Hindlimb muscle (tissue), 1 donor: ENCODE measurements at places on chromosomes 2 and 18. TPM values are rescaled to one million over a fixed set of nuclear protein-coding genes. Genes with fewer than 3 reads are reported as not detected.
A peak's percentile ranks its signal among the peaks of the same experiment; 100 is the strongest.

EIF4E2 gene
- 134 TPM for polyA plus RNA-seq

CGREF1 gene
- polyA plus RNA-seq = 0.75 TPM

DNA sequence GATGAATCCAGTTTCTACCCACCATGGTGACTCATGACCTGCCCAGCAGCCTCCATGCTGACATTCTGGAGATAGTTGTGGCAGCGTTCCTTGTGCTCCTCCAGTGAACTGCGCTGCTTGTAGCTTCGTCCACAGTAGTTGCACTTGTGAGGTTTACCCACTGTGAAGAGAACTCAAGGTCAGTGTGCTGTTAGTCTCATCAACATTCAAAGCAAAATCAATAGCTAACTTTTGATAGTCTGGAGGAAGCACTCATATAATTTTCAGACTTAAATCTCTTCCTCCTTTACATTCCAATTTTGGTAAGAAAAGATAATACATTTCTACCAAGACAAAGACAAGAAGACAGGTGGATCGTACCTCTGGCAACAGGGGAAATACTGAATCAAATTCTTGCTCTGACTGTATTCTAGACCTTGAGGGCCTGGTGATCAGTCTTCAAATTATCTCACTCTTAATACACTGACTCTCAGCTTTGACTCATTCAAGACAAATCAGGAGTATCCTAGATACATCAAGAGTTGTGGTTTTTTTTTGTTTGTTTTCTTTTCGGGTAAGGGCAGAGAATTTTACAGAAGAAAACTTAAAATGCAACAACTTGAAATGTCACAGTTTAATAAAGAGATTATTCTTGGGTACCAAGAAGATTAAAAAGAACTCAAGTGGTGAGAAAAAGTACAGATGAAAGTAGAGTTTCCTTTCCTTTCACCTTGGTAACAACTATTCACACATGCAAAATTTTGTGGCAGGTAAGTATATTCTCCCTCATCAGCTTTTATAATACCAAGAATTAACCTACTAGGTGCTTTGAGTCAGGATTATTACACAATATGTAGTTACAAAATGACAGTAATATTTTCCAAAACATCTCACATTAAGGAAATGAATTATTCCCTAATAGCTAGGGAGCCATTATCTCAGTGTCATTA lies 129.2 kb downstream of the IKZF2 start:
- DNase-seq = no peak

DNA sequence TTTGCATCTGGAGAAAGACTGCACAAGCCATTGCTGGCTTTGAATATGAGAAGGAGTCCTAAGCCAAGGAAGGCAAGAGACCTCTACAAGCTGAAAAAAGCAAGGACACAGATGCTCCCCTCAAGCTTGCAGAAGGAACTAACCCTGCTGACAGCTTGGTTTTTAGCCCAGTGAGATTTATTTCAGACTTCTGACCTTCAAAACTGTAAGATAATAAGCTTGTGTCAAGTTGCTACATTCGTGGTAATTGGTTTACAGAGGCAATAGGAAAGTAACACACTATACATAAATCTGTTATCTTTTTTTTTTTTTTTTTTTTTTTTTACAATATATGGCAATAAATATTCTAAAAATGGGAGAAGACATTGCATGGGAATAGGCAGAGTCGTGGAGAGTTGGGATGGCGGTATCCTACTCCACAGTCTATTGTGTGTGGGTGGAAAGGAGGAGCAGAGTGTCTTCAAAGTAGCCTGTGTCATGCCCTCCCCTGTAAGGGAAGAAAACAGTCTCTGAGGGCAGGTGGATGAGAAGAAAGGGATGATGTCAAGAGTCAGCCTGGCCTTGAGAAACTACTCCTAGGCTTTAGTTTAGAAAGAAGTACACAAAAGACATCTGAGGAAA lies 196.9 kb downstream of the THSD7B start:
- DNase-seq = no peak

DNA sequence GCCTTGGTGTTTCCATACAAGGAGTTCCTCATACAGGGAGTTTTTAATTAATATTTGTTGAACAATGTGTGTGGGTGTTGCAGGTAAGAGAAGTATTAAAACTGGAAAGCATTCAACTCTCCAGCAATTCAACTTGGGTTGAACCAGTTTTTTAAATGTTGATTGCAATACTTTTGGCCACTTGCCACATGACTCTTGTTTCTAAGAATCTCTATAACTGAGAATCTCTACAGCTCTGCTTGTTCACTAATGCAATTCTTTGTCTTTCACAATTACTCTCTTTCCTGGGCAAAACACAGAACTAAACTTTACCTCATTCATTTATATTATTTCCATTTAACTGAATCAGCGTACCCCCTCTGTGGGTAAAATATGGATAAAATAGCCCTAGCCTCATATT lies 429.4 kb downstream of the ARHGAP15 start:
- DNase-seq = peak; percentile 26

- DNase-seq = peak; percentile 46
These were observed at the start of gene TNFRSF11A for GRCh38 chr18:62324917-62325805. TSS of gene TNFRSF11A (plus strand) at chr18:62325310. CDS start at chr18:62325353, 43 bp downstream.

GRCh38 chr2:213199871-213200270 lies 48.5 kb upstream of the IKZF2 start:
- DNase-seq = no peak

DNA sequence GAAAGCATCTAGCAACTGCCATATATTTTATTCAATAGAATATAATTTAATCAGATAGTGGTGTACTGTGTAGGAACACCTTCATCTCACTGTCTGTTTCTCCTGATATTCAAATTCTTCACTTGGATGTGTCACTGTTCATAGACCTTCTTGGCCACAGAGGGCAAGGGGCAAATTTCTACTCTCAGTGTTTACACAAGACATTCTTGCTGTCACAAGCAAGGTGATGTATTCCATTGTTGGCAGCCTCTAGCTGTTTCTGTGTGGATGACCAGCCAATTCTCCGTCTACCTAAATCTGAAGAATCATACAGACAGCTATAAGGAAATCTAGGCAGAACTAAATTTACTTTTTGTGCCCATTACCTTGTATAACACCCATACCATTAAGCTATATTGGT lies 948.3 kb downstream of the CNTNAP5 start:
- no peak for DNase-seq

- DNase-seq = no peak
These were observed 227.6 kb upstream of the SMAD7 start for GRCh38 chr18:49178321-49178720.

GRCh38 chr2:10957391-10957790 lies 45.7 kb downstream of the KCNF1 start:
- no peak for DNase-seq

DNA sequence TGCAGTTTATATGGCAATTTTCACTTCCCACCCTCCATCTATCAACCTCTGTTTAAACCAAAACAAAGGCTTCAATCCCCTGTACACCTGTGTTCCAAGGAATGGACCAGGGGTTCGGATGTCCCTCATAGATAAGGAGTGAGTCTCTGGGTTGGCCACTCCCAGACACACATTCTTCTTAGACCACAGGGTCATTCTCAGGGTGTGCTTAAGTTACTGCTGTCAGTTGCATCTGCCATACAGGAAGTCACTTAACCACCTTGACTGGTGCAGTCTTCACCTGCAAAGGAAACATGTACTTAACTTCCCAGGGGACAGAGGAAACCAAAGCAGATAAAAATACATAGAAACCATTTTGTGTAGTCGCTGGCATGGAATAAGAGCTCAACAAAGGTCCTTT lies 151.0 kb upstream of the NDUFV2 start:
- no peak for DNase-seq
